ENCODE measurements at places on chromosomes 1 and 21.

DNA sequence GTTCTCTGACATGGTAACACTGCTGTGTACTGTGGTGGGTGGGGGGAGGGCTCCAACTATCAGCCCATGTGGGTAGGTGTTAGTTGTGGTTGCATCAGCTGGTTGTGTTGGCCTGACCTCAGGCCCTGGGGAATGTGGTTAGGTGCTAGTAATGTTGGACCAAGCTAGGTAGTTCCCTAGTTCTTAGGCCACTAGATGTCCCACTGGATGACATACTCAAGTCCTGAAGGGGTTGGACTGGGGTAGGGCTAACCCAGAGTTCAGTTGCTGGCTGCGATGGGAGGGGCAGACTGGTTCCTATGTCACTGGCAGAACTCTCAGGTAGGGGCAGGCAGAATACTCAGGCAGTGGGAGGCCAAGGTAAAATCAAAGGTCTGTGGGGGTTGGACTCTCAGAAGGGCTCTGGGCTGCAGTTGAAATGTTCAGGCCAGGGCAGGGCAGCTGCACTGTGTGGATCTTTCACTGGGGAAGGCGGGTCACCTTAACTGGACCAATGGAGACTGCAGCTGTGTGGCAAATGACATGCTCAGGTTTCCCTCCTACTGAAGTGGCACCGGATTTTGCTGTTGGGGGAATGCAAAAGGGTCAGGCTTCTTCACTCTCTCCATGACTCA is 870.7 kb downstream of the LRRIQ3 start:
- no peak for DNase-seq

DNA sequence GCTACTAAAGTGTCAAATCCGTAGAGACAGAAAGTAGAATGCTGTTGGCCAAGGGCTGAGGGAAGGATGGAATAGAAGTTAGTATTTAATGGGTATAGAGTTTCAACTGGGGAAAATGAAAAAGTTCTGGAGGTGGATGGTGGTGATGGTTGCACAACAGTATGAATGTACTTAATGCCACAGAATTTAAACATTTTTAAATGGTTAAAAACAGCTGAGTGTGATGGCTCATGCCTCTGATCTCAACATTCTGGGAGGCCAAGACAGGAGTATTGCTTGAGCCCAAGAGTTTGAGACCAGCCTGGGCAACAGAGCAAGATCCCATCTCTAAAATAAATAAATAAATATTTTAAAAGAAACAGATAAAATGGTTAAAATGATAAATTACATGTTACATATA is 44.5 kb downstream of the PIK3R3 start:
- no peak for DNase-seq

GRCh38 chr1:12769976-12770505 is 3.5 kb upstream of the PRAMEF12 start:
- DNase-seq = no peak

DNA sequence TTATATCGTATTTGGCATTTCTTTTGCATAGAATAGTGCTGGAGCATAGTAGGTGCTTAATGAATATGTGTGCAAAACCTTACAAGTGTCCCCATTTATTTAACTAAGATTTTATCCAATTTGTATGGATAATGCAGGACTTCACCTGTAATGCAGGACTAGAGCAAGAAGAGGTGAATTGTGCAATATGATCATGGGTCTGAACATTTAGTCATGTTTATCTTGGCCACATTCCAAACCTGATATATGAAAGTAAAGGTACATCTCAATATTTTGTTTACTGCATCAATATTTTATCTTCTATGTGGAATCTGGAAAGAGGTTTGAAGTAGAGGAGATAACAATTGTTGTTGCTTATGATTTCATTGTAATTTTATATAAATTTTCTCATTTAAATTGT is 1626.7 kb upstream of the B3GALT2 start:
- DNase-seq = no peak

GRCh38 chr1:39490596-39491145 is 765 bp upstream of the BMP8A start:
- DNase-seq = peak; percentile 73

- DNase-seq = no peak
Measured at GRCh38 chr1:94269921-94270320, 32.5 kb upstream of the ARHGAP29 start.

Measured in MM.1S (cell line).